ENCODE measurements at places on chromosomes 11 and 22.

GRCh38 chr11:127598476-127598875 lies 597.9 kb upstream of the KIRREL3 start:
- H3K36me3 ChIP-seq = no peaks in the 10 kb centered on the region
- no peak for DNase-seq
- no peaks in the 10 kb centered on the region for H3K4me1 ChIP-seq
- H3K27ac ChIP-seq = no peak overlapping the region

DNA sequence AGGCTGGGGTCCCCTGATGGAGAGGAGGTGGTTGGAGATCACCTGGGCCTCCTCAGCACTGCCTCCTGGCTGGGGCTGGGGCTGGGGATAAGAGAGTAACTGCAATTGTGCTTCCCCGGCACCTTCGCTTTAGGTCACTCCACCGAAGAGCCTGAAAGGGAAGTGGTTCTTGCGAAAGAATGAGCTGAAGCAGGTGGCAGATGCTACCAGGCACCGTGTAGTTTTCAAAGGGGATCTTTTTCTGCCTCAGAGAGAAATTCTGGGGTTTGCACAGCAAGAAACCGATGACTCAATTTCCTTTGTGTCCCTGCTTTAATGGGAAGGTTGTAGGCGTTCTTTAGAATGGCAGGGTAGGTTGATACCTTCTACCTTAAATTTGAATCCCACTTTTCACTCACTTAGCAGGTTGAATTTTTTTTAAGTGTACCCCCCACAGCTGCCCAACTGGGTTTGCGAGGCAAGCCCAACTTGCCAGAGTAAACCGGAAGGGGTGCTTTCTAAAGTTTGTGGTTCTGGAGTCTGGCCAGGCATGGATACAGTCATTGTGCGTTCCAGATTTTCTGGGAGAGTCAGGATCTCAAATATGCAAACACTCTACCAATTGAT lies 5.3 kb downstream of the CD44 start:
- peaks cover 4% of the 10 kb centered on the region for H3K4me1 ChIP-seq
- H3K27me3 ChIP-seq = peaks cover 38% of the 10 kb centered on the region
- no peak for DNase-seq
- H3K36me3 ChIP-seq = no peaks in the 10 kb centered on the region

GRCh38 chr11:102924851-102925380 lies 30.6 kb downstream of the MMP13 start:
- H3K27ac ChIP-seq = no peak overlapping the region
- DNase-seq = no peak
- no peaks in the 10 kb centered on the region for H3K27me3 ChIP-seq
- no peaks in the 10 kb centered on the region for H3K36me3 ChIP-seq
- no peaks in the 10 kb centered on the region for H3K4me1 ChIP-seq

GRCh38 chr11:71426413-71426812 lies 21.8 kb downstream of the DHCR7 start:
- H3K4me1 ChIP-seq = no peaks in the 10 kb centered on the region
- H3K27ac ChIP-seq = no peak overlapping the region
- no peaks in the 10 kb centered on the region for H3K27me3 ChIP-seq
- no peak for DNase-seq
- H3K36me3 ChIP-seq = no peaks in the 10 kb centered on the region

GRCh38 chr11:76025068-76025467 lies 181.2 kb downstream of the WNT11 start:
- H3K4me1 ChIP-seq = peaks cover 12% of the 10 kb centered on the region
- H3K27ac ChIP-seq = no peak overlapping the region
- H3K4me3 ChIP-seq = no peak overlapping the region
- peaks cover 38% of the 10 kb centered on the region for H3K36me3 ChIP-seq
- DNase-seq = no peak

GRCh38 chr11:75161506-75162095 lies 10.7 kb downstream of the SLCO2B1 start:
- H3K27me3 ChIP-seq = no peaks in the 10 kb centered on the region
- H3K4me3 ChIP-seq = no peak overlapping the region
- H3K36me3 ChIP-seq = no peaks in the 10 kb centered on the region
- peaks cover 12% of the 10 kb centered on the region for H3K4me1 ChIP-seq
- H3K27ac ChIP-seq = no peak overlapping the region
